MCF 10A (cell line): ENCODE measurements at places on chromosomes 2 and 18. TPM values are rescaled to one million over a fixed set of nuclear protein-coding genes. Genes with fewer than 3 reads are reported as not detected.

- no peak overlapping the region for H3K4me3 ChIP-seq
- H3K27ac ChIP-seq: no peak overlapping the region
- no peak for DNase-seq
Measured at GRCh38 chr2:29881089-29881730, 40.2 kb downstream of the ALK start.

DNA sequence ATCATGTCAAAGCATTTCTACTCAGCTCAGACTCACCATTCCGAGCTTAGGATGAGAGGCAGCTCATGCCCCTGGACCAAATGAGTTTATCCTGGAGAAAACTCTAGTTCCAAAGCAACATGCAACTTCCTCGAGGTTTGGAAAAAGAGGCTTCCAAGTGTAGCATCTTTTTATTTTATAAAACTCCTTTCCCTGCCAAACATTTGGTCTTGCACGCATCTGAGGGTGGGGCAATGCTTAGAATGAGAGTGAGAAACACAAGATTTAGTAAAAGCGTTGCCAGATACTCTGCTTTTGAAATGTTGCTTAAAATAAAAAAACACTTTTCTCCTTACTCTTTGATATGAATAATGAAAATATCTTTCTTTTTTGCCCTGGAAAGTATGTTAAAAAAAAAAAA lies 151.5 kb downstream of the NCKAP5 start:
- DNase-seq: no peak
- no peaks in the 10 kb centered on the region for H3K36me3 ChIP-seq
- no peak overlapping the region for H3K27ac ChIP-seq
- no peaks in the 10 kb centered on the region for H3K27me3 ChIP-seq
- peaks cover 13% of the 10 kb centered on the region for H3K4me1 ChIP-seq

Gene OTOS
- total RNA-seq: not detected in 2 replicates

Gene SGPP2
- total RNA-seq: 33.3 and 47.4 TPM in 2 replicates

- no peaks in the 10 kb centered on the region for H3K27me3 ChIP-seq
- peak overlapping the region; percentile 82 for H3K27ac ChIP-seq
- H3K4me1 ChIP-seq: peaks cover 6% of the 10 kb centered on the region
- H3K4me3 ChIP-seq: peak overlapping the region; percentile 57
- peak; percentile 0 for DNase-seq
Measured at GRCh38 chr2:79437433-79438267, 75.2 kb upstream of the CTNNA2 start.

Gene ASPRV1
- total RNA-seq: 0.20 and 0.23 TPM in 2 replicates
